Natural killer cell treated with Interleukin-12 subunit alpha and Interleukin-12 subunit beta and Interleukin-15 and Interleukin-18, amount 100 ng/mL, for 72 hours (primary cell): ENCODE measurements at places on chromosomes 6 and 20. TPM values are rescaled to one million over a fixed set of nuclear protein-coding genes. Genes with fewer than 3 reads are reported as not detected.

GRCh38 chr6:113149511-113149910 lies 707.6 kb upstream of the MARCKS start:
- H3K27me3 ChIP-seq = no peaks in the 10 kb centered on the region
- DNase-seq = no peak
- no peaks in the 10 kb centered on the region for H3K36me3 ChIP-seq
- H3K4me1 ChIP-seq = no peaks in the 10 kb centered on the region
- H3K27ac ChIP-seq = no peak overlapping the region

DNA sequence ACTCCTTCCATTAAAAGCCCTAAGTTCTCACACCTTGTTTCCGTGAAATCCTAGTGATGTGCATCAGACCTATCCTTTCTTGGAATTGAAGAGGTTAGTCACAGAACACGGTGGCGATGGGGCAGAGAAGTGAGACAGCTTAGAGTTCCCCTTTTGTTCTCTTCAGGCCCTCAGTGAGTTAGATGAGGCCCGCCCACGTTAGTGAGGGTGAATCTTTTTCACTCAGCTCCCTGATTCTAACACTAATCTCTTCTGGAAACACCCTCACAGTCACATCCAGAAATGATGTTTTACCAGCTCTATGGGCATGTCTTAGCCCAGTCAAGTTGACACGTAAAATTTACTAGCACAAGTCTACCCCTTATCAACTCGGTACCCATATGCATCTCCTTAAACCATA lies 172.7 kb upstream of the NOX3 start:
- no peaks in the 10 kb centered on the region for H3K4me1 ChIP-seq
- H3K27me3 ChIP-seq = no peaks in the 10 kb centered on the region
- H3K27ac ChIP-seq = no peak overlapping the region
- no peak overlapping the region for H3K4me3 ChIP-seq
- DNase-seq = no peak

DNA sequence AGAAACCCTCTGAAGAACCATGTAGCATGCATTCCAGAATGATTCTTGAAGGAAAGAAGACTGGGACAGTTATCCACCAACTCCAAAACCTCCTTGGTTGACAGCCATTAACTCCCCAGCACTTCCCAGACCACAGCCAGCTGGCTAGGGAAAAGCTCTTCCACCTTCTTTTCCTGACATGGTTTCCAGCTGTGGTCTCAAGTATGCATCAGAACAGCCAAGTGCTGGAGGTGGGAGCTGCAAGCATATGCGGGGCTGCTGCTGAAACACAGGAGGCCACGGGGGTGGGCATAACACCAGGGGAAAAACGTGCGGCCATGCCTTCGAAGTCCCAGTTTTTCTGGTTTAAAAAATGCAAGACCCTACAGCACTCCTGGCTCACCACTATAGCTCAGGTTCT lies 108.0 kb upstream of the FAM184A start:
- H3K27me3 ChIP-seq = no peaks in the 10 kb centered on the region
- H3K4me1 ChIP-seq = peaks cover 20% of the 10 kb centered on the region
- peaks cover 10% of the 10 kb centered on the region for H3K36me3 ChIP-seq

GRCh38 chr6:4944325-4944724 lies 59.5 kb downstream of the RPP40 start:
- H3K4me1 ChIP-seq = peaks cover 45% of the 10 kb centered on the region
- H3K27me3 ChIP-seq = no peaks in the 10 kb centered on the region
- peak overlapping the region; percentile 90 for H3K27ac ChIP-seq
- no peak for DNase-seq
- no peak overlapping the region for H3K4me3 ChIP-seq

- no peak for DNase-seq
- no peaks in the 10 kb centered on the region for H3K4me1 ChIP-seq
- no peak overlapping the region for H3K4me3 ChIP-seq
Observed at GRCh38 chr20:1173698-1174097, 11.1 kb downstream of the TMEM74B start.

DNA sequence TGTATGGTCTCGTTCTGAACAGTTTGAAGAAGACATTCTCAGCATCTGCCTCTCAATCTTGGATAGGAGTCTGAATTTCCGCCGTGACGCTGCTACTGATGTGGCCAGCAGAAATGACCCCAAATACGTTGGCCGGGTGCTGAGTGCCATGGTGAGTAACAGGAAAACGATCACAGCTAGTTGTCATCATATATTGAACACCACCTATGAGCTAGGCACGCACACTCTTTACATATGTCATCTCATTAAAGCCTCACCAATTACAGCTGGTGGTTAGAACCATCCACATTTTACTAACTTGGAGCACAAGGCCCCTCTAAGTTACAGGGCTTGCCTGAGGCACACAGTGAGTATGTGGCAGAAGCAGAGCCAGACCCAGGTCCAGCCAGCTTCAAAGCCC lies 17.1 kb downstream of the TGM3 start:
- no peaks in the 10 kb centered on the region for H3K36me3 ChIP-seq
- no peak overlapping the region for H3K27ac ChIP-seq
- DNase-seq = no peak
- no peak overlapping the region for H3K4me3 ChIP-seq

DNA sequence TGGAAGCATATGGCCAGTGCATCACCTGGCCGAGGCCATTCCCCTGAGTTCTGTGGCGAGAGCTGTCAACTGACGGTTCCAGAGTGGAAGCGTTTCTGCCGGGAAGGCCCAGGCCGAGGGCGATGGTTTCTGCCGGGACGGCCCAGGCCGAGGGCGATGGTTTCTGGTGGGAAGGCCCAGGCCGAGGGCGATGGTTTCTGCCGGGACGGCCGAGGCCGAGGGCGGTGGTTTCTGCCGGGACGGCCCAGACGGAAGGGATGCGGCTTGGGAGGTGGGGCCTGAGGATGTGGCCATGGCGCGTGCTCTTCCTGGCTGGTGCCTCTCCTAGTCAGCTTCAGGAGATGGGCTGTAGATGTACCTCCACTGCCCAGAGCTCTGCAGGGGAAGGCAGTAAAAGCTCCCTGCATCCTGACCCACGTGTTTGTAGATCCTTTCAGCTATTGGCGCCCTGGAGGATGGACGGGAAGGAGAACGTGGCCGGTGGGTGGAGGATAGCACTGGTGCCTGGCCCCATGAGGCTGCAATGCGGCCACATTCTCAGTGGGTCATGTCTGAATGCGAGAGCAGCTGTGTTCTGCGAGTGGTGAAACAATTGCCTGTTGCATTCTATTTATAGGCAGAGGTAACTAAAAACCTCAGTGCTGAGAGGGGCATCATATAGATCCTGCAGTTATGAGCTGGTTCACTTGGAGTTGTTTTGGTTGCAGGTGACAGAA lies 12.8 kb downstream of the TPD52L2 start:
- H3K4me3 ChIP-seq = no peak overlapping the region
- H3K27me3 ChIP-seq = no peaks in the 10 kb centered on the region
- H3K27ac ChIP-seq = no peak overlapping the region
- H3K4me1 ChIP-seq = peaks cover 8% of the 10 kb centered on the region

GRCh38 chr6:166351715-166352285 lies 9.5 kb upstream of the SFT2D1 start:
- DNase-seq = no peak
- peaks cover 9% of the 10 kb centered on the region for H3K4me1 ChIP-seq
- H3K27me3 ChIP-seq = peaks cover 17% of the 10 kb centered on the region
- peak overlapping the region; percentile 23 for H3K27ac ChIP-seq
- H3K4me3 ChIP-seq = no peak overlapping the region

DNA sequence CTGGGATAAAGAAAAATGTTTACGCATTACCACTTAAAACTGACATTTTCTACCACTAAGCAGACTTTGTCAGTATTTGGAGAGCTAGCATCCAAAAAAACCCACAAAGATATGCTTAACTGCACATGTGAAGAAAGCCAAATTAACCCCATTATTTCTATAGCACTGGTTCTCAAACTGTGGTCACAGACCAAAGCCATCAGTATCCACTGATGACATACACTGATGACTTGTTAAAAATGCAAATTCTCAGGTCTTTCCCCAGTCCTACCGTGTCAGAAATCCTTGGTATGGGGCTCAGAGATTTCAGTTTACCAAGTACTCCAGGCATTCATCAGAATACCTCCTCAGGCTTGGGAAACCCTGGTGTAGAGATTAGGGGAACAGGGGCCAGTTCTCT lies 230.2 kb downstream of the PTPRK start:
- H3K4me3 ChIP-seq = no peak overlapping the region
- no peak for DNase-seq
- H3K27me3 ChIP-seq = peaks cover 14% of the 10 kb centered on the region
- no peak overlapping the region for H3K27ac ChIP-seq

DNA sequence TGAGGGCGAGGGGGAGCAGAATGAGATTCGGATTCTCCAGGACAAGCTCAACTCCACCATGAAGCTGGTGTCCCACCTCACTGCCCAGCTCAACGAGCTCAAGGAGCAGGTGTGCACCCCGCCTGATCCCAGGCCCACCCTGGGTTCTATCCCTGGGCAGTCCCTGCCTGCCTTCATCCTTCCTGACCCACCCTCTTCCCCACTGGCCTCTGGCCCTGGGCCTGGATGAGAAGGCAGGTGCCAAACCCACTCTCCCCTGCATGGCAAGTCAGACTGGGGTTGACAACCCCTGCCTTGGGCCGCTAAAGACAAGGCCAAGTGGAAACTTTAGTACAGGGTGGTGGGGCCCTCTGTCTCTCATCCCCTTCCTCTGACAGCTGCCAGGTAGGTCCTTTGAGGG lies 16.5 kb downstream of the UQCC2 start:
- H3K4me3 ChIP-seq = no peak overlapping the region
- no peaks in the 10 kb centered on the region for H3K36me3 ChIP-seq
- H3K27me3 ChIP-seq = no peaks in the 10 kb centered on the region
- peaks cover 28% of the 10 kb centered on the region for H3K4me1 ChIP-seq
- DNase-seq = no peak

- no peaks in the 10 kb centered on the region for H3K36me3 ChIP-seq
- H3K4me1 ChIP-seq = no peaks in the 10 kb centered on the region
- H3K27me3 ChIP-seq = peaks cover 4% of the 10 kb centered on the region
- peak; percentile 58 for DNase-seq
Observed at GRCh38 chr20:63083831-63084562, 77.2 kb upstream of the BHLHE23 start.

- no peak overlapping the region for H3K4me3 ChIP-seq
- no peak overlapping the region for H3K27ac ChIP-seq
- H3K4me1 ChIP-seq = no peaks in the 10 kb centered on the region
- DNase-seq = no peak
- H3K27me3 ChIP-seq = peaks cover 10% of the 10 kb centered on the region
Observed at GRCh38 chr6:24564081-24564480, 69.3 kb downstream of the ALDH5A1 start.

- peaks cover 45% of the 10 kb centered on the region for H3K4me1 ChIP-seq
- H3K27me3 ChIP-seq = peaks cover 42% of the 10 kb centered on the region
- peak overlapping the region; percentile 18 for H3K4me3 ChIP-seq
- H3K27ac ChIP-seq = no peak overlapping the region
Observed at GRCh38 chr6:85464260-85464644, 14.4 kb downstream of the NT5E start.

GRCh38 chr6:148776321-148777308 lies 29.8 kb downstream of the UST start:
- H3K27me3 ChIP-seq = peaks cover 2% of the 10 kb centered on the region
- H3K36me3 ChIP-seq = no peaks in the 10 kb centered on the region
- peaks cover 34% of the 10 kb centered on the region for H3K4me1 ChIP-seq
- H3K27ac ChIP-seq = no peak overlapping the region
- peak overlapping the region; percentile 28 for H3K4me3 ChIP-seq
- no peak for DNase-seq

GRCh38 chr20:51860111-51860882 lies 58.0 kb upstream of the SALL4 start:
- DNase-seq = no peak
- peaks cover 12% of the 10 kb centered on the region for H3K27me3 ChIP-seq
- no peak overlapping the region for H3K4me3 ChIP-seq
- no peaks in the 10 kb centered on the region for H3K36me3 ChIP-seq

GRCh38 chr6:157239671-157240058 lies 83.7 kb downstream of the TMEM242 start:
- DNase-seq = no peak
- H3K27ac ChIP-seq = no peak overlapping the region
- H3K36me3 ChIP-seq = peaks cover 6% of the 10 kb centered on the region
- no peak overlapping the region for H3K4me3 ChIP-seq
- H3K27me3 ChIP-seq = peaks cover 33% of the 10 kb centered on the region

GRCh38 chr20:61516346-61517208 lies 264.5 kb downstream of the CDH4 start:
- H3K27me3 ChIP-seq = no peaks in the 10 kb centered on the region
- no peaks in the 10 kb centered on the region for H3K36me3 ChIP-seq
- H3K4me1 ChIP-seq = no peaks in the 10 kb centered on the region
- no peak overlapping the region for H3K27ac ChIP-seq
- DNase-seq = no peak

DNA sequence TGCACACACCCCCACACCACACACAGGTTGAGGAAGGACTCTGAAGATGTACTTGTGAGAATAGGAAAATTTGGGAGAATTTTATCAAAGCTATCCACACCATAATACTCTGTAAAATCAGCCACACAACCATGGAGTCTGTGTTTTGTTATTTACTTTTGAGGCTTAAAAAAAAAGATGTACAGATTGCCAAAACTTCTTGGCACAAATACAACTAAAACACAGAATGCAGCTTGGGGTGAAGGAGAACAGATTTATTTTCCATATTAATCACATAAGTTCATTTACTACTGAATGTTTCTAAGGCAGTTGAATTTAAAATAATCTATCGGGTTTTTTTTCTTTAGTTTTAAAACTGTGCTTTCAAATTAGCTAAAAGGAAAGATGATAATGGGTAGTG lies 32.8 kb upstream of the KCNQ5 start:
- no peak overlapping the region for H3K4me3 ChIP-seq
- no peaks in the 10 kb centered on the region for H3K36me3 ChIP-seq
- H3K4me1 ChIP-seq = no peaks in the 10 kb centered on the region

- H3K4me1 ChIP-seq = no peaks in the 10 kb centered on the region
- H3K27ac ChIP-seq = no peak overlapping the region
- H3K4me3 ChIP-seq = no peak overlapping the region
- DNase-seq = no peak
- H3K27me3 ChIP-seq = peaks cover 7% of the 10 kb centered on the region
- no peaks in the 10 kb centered on the region for H3K36me3 ChIP-seq
Observed at GRCh38 chr6:88561954-88562315, 395.8 kb upstream of the CNR1 start.

GRCh38 chr6:128964233-128964755 lies 81.4 kb downstream of the LAMA2 start:
- H3K36me3 ChIP-seq = no peaks in the 10 kb centered on the region
- no peak overlapping the region for H3K27ac ChIP-seq
- no peak overlapping the region for H3K4me3 ChIP-seq
- no peaks in the 10 kb centered on the region for H3K27me3 ChIP-seq

- no peak for DNase-seq
- H3K27ac ChIP-seq = peak overlapping the region; percentile 97
- H3K4me3 ChIP-seq = peak overlapping the region; percentile 96
- H3K36me3 ChIP-seq = peaks cover 25% of the 10 kb centered on the region
Observed at GRCh38 chr6:89081129-89081422, 525 bp downstream of the PNRC1 start.

GRCh38 chr20:43066125-43066524 lies 123.6 kb downstream of the PTPRT start:
- H3K36me3 ChIP-seq = no peaks in the 10 kb centered on the region
- no peaks in the 10 kb centered on the region for H3K27me3 ChIP-seq
- no peaks in the 10 kb centered on the region for H3K4me1 ChIP-seq
- no peak for DNase-seq

CCN6 gene
- not detected for total RNA-seq

TREML2 gene
- total RNA-seq = 1.5 TPM

LTB gene
- 110 TPM for total RNA-seq

SCRT2 gene
- total RNA-seq = not detected

TBP gene
- total RNA-seq = 20.7 TPM

ELOVL5 gene
- total RNA-seq = 130 TPM

SSTR4 gene
- total RNA-seq = not detected

XKR7 gene
- 0.05 TPM for total RNA-seq

TBXT gene
- not detected for total RNA-seq

FOXQ1 gene
- not detected for total RNA-seq

POM121L2 gene
- total RNA-seq = not detected

TTK gene
- total RNA-seq = 16.4 TPM

LAMA4 gene
- total RNA-seq = not detected
